ENCODE measurements at places on chromosomes 12 and 14. TPM values are rescaled to one million over a fixed set of nuclear protein-coding genes. Genes with fewer than 3 reads are reported as not detected.

RPS6KA5 gene
- 0.96 TPM for total RNA-seq

DEPDC4 gene
- total RNA-seq, result 6.9 TPM

MIP gene
- total RNA-seq, result not detected

C12orf60 gene
- 2.1 TPM for total RNA-seq

SSPN gene
- total RNA-seq, result 13.3 TPM

NKX2-1 gene
- total RNA-seq, result 0.48 TPM

RTN1 gene
- total RNA-seq, result 2.6 TPM

SNRPF gene
- total RNA-seq, result 12.1 TPM

SMIM41 gene
- 50.8 TPM for total RNA-seq

SCFD1 gene
- 34.0 TPM for total RNA-seq

IL26 gene
- total RNA-seq, result not detected

HSPB8 gene
- 7.0 TPM for total RNA-seq

ZNF839 gene
- total RNA-seq, result 5.9 TPM

CBX5 gene
- 59.6 TPM for total RNA-seq

HOTAIR gene
- total RNA-seq, result not detected

ITGA7 gene
- total RNA-seq, result 5.3 TPM

PAX9 gene
- not detected for total RNA-seq

MARCHF9 gene
- total RNA-seq, result 1.4 TPM

CGRRF1 gene
- total RNA-seq, result 18.1 TPM

SLC25A21 gene
- 1.0 TPM for total RNA-seq

DBX2 gene
- not detected for total RNA-seq

FAM90A1 gene
- total RNA-seq, result 0.13 TPM

PGF gene
- 14.6 TPM for total RNA-seq

TMPRSS12 gene
- not detected for total RNA-seq

SUDS3 gene
- 29.5 TPM for total RNA-seq

LBHD2 gene
- not detected for total RNA-seq

LRIG3 gene
- 26.6 TPM for total RNA-seq

GCH1 gene
- 10.6 TPM for total RNA-seq

DEGS2 gene
- not detected for total RNA-seq

RNASE1 gene
- 1.7 TPM for total RNA-seq

SLC39A9 gene
- 76.2 TPM for total RNA-seq

TTC9 gene
- total RNA-seq, result 0.78 TPM

PLCZ1 gene
- total RNA-seq, result not detected

RNASE13 gene
- total RNA-seq, result not detected

NDUFB1 gene
- total RNA-seq, result 318 TPM

HOXC10 gene
- total RNA-seq, result not detected

STRN3 gene
- total RNA-seq, result 24.6 TPM

CLEC14A gene
- 3.4 TPM for total RNA-seq
